ENCODE measurements at places on chromosomes 5 and 9.
A peak's percentile ranks its signal among the peaks of the same experiment; 100 is the strongest.

DNA sequence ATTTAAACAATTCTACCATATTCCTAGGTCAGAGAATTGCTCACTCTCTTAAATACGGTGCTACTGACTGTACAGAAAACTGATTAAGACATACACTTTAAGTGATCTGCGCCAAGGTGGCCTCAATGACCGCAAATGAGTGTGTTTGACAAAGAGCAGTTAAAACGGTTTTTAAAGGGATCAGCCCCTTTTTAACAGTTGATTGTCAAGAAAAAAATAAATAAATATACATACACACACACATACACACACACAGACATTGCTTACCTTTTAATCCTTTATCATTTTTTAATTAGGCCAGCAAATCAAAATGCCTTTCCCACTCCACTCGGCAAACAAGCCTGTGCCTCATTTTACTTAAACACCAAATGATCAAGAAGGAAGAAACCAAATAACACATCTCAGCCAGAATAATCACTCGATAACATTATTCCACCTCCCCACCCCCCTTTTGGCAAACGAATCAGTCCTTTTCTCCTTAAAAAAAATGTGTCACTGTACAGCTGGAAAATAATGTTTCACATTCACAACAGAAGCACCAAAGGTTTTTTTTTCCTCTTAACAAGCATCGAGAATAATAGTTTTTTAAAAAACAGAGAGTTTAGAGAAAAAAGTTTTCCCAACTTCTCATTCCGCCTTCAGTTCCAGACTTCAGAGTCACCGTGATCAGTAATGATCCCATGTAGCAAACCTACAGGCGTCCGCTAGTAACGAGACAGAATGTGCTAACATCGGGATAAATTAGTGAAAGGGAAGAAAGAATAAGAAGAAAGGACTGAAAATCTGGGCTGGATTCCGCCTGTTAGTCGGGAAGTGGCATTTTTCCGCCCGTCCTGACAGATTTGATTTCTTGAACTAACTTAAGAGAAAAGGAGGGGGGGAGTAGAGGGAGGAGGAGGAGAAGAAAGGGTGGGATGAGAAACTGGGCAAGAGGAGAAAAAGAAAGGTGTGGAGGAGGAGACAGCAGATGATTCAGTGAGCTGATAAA is at the start of gene ZNF608:
TSS of gene ZNF608 (minus strand) at position 712 of the 988 bp plus-strand sequence. CDS start 1,650 bp downstream, outside the sequence.
- no peak for DNase-seq

DNA sequence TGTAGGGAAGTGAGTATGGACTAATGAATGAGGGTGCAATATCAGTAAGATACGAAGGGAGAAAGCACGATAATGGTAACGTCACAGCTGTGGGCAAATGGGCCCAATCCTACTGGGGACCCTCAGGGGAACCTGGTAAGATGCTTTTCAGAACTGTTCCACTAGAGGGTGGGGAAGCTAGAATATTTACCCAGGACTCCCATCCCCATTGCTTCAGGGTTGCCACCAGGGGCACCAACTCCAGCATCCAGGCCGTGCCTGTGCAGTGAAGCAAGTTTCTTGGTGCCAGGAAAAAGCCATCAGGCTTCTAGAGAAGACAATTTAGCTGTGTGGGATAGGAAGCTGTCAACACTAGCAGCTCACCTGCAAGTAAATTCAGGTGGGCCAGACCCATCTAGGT is 409.3 kb downstream of the AGTPBP1 start:
- peak; percentile 27 for DNase-seq

DNA sequence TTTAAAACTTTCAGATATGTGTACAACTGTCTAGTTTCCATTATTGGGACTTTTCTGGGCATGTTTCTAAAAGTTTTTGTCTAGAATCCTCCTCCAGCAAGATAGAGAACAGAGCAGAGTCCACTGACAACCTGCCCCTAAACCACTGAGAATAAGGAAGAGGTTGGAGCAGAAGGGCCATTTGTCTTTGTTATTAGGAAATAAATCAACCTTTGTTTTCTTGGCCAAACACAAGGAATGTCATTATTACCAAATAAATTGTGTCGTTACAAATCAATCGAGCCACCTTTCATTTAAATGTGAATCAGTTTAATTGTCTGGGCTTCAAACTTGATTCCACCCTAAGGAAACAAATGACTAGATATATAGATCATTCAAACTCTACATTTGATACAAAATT is 81.4 kb downstream of the GAS1 start:
- no peak for DNase-seq

- DNase-seq: no peak
Observed at GRCh38 chr9:91899219-91899563, 50.8 kb downstream of the ROR2 start.

- DNase-seq: peak; percentile 93
Observed at GRCh38 chr9:96619491-96620180, at the start of gene CDC14B. TSS of gene CDC14B (minus strand) at chr9:96619843. CDS start at chr9:96619378, 465 bp downstream.

DNA sequence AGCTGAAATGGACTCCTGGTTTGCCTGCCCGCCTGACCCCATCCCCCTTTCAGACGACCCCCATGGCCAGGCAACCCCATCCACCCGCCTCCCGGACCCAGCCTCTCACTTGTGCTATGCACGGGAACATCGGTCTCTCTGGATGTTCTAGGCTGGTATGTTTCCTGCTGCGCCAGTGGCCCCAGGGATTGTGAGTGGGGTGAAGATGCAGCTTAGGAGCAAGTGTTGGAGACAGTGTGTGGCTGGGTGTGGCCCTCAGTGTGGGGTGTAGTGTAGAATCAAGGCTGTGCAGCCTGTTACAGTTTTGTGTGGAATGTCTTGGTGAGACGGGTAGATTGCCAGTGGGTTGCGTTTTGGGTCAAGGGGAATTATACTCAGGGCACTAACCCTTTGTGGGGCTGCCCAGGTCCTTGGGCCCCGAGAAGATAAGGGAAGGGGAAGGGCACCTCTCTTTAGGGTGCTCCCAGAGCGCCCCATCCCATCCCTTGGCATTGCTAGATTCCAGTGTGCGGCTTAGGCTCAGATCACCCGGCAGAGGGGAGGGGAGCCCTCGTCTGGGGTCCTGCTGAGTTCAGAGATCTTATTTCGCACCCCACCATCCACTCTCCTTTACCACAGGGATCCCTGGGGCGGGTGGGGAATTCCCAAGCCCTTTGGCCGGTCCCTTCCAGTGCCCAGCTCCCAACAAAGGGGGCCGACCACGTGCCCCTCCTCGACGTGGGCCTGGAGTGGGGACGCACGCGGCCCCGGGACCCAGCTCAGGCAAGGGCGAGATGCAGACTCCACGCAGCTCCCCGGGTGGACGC is 4.6 kb downstream of the IER5L start:
- DNase-seq: no peak

- no peak for DNase-seq
Observed at GRCh38 chr9:93864840-93865239, 90.3 kb downstream of the BARX1 start.

DNA sequence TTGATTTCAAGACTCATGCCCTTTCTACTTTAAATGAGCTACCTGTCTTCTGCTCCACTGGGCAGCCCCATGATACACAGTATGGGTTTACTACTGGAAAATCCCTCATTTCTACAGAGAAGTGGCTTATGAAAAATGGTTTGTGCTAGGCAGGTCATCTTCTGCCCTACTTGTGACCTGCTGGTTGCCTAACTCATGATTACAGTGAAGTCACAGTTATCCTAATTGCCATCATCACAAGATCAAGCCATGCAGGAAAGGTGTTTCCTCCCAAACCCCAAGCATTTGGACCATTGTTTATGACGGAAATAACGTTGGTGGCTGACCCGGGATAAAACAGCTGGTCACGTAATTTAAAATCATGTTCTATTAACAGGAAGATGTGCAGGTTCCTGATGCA is 330.6 kb downstream of the ACTL7B start:
- no peak for DNase-seq

GRCh38 chr9:136751244-136751643 is 2.9 kb upstream of the LCN6 start:
- DNase-seq: no peak

DNA sequence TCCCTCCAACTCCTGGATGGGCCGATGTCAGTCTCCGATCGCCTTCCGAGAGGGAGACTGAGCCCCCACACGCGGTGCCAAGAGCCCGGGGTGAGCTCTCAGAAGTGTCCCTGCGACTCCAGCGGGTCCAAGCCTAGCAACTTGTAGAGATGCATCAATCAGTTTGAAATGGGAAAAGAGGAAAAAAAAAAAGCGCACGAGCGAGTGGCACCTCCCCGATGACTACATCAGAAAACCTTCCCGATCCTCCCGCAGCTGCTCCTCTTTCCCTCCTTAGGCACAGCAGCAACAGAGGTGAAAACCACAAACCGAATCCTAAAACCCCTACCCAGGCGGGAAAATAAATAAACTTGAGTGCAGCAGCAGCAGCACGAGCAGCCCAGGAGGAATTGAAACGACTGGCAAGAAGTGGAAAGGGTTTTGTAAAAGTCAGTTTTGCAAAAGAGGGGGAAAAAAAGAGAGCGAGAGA is 1.0 kb upstream of the EFNA5 start:
- no peak for DNase-seq

- no peak for DNase-seq
Observed at GRCh38 chr5:154940375-154940771, 500 bp upstream of the MRPL22 start.

DNA sequence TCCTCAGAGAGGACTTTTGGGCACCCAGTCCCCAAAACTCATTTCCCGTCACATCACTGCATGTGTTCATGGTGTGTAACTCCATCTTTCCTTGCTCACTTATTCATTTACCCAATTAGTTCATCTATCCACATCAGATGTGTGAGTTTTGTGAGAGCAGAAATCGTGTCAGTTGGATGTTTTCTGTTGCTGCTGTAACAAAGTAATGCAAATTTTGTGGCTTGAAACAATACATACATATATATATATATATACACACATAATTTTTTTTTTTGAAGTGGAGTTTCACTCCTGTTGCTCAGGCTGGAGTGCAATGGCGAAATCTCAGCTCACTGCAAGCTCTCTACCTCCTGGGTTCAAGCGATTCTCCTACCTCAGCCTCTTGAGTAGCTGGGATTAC is 70.5 kb upstream of the BOD1 start:
- DNase-seq: no peak

GRCh38 chr9:106487266-106487665 is 375.7 kb upstream of the ZNF462 start:
- DNase-seq: no peak

DNA sequence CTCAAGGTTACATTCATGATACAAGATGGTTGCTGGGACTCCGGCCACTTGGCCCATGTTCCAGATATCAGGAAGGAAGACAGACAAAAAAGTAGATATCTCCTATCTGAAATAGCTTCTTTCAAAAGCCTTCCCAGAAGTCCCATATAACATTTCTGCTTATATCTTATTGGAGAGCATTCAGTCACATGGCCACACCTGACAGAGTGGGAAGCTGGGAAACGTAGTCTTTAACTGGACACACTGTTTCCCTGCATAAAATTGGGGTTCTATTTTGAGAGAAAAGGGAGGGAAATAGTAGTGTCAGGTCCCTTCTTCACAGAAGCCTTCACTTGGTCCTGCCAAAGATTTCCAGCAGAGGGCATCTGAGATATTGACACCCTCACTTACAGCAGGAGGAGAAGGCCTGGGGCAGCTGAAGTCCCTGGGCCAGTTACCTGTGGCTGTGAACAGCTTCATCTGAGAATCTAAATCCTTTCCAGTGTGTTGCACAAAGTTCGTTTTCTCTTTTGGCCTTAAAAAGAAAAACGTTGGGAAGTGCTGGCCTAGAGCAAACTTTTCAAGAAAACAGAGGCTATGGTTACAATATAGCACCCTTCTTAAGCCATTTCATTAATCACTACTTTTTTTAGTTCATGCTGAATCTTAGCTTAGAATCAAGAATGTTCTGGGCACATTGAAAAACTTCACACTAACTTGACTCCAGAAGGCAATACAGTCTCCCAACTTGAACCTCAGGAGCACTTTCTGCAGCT is 33.5 kb downstream of the SPEF2 start:
- peak; percentile 19 for DNase-seq

GRCh38 chr9:8659108-8659507 is 859.5 kb upstream of the DMAC1 start:
- no peak for DNase-seq

DNA sequence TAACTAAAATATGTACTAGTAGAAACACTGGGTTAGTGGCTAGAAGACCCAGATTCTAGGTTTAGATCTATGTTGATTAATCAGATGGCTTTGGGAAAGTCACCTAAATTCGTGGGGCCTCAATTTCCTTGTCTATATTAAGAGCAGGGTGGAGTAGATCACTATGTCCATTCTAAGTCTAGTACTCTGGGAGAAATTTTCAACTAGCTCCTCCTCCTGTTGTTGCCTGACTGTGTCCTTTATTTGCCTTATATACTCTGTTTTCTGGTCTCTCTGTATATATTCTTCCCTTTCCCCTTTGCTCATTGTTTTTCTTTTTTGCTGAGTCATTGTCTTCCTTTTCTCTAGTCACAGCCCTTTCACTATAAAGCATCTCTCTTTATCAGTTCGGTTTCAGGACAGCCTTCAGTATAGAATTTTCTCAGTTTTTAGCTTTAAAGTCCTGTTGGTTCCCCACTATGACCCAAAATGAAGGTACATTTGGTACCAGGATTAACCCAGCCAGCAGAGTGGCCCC is 44.5 kb upstream of the CDH6 start:
- no peak for DNase-seq

GRCh38 chr5:157387683-157388093 is 72.3 kb upstream of the NIPAL4 start:
- DNase-seq: no peak

GRCh38 chr5:88770276-88771257 is 112.4 kb downstream of the MEF2C start:
- no peak for DNase-seq

DNA sequence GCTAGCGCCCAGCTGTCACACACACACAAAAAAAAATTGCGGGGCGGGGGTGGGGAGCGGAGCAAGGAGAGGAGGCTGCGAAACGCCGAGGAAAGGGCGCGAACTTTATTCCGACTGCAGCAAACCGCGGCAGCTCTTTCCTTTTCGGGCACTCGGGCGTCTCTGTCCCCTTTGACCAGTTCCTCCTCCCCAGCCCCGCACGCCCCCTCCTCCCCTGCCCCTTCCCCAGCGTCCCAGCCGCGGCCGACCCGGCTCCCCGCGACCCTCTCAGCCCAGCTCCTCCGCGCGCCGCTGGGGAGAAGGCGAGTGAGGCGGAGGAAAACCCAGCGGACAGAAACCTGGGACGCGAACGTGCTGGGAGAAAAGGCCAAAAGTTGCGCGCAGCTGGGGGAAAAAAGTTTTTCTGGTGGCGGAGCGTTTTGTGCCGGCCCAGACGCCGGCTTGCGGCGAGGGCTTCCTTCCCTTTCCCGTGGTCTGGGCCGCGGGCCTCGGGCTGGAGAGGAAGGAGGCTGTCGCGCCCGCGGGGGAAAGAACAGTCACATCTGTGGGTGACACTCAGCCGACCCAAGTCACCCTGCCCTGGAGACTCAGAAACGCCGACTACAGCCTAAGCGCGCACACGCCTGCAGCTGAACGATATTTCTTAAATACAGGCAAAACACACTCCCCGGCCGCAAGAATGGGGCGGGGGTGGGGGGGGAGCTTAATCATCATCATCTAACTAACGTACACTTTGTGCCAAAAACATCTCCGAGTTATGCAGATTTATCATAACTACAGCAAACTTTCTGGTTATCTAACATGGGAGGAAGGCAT is 1.1 kb upstream of the BNC2 start:
- DNase-seq: peak; percentile 38

- no peak for DNase-seq
Observed at GRCh38 chr5:14790220-14790619, 81.4 kb downstream of the ANKH start.

GRCh38 chr9:98054376-98054951 is 2.1 kb upstream of the NANS start:
- no peak for DNase-seq

GRCh38 chr9:74309654-74310053 is 187.5 kb upstream of the RORB start:
- no peak for DNase-seq
